Naive thymus-derived CD4-positive, alpha-beta T cell (primary cell): ENCODE measurements at places on chromosomes 7 and 10. TPM values are rescaled to one million over a fixed set of nuclear protein-coding genes. Genes with fewer than 3 reads are reported as not detected.

- no peak for DNase-seq
Measured at GRCh38 chr7:151862606-151863381, 14.1 kb downstream of the PRKAG2 start.

The CFTR gene
- not detected for total RNA-seq

GRCh38 chr10:48792687-48793096, 108.0 kb downstream of the WDFY4 start:
- DNase-seq, result no peak

GRCh38 chr10:74977913-74978847, 133.3 kb upstream of the SAMD8 start:
- peak; percentile 11 for DNase-seq

The TMEM176B gene
- 2.0 TPM for total RNA-seq

The PRPS1L1 gene
- total RNA-seq, result not detected

The NUTM2E gene
- 0.89 TPM for total RNA-seq

- no peak for DNase-seq
Measured at GRCh38 chr7:32164341-32164996, 94.3 kb upstream of the PDE1C start.

- DNase-seq, result no peak
Measured at GRCh38 chr7:79504607-79505389, 51.3 kb upstream of the MAGI2 start.

The ENTPD7 gene
- 2.5 TPM for total RNA-seq

- no peak for DNase-seq
Measured at GRCh38 chr7:141366091-141366621, 185.1 kb upstream of the AGK start.

DNA sequence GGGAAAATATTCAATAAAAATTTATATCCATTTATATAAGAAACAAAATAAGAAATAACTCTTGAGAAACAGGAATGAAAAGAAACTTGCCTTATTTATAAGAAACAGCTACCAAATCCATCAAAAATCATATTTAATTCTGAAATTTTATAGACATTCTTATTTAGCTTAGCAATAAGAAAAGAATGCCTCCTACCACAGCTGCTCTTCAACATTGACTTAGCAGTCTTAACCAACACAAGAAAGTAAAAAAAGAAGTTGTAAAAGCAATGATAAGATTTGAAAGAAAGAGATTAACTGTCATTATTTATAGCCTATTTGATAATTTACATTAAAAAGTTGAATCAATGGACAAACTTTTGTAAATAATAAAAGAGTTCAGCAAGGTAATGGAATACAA, 212.8 kb downstream of the ZNF365 start:
- no peak for DNase-seq

GRCh38 chr7:27116031-27116961, 13.8 kb upstream of the HOXA2 start:
- no peak for DNase-seq

- DNase-seq, result no peak
Measured at GRCh38 chr7:49790209-49790608, 16.8 kb downstream of the VWC2 start.

DNA sequence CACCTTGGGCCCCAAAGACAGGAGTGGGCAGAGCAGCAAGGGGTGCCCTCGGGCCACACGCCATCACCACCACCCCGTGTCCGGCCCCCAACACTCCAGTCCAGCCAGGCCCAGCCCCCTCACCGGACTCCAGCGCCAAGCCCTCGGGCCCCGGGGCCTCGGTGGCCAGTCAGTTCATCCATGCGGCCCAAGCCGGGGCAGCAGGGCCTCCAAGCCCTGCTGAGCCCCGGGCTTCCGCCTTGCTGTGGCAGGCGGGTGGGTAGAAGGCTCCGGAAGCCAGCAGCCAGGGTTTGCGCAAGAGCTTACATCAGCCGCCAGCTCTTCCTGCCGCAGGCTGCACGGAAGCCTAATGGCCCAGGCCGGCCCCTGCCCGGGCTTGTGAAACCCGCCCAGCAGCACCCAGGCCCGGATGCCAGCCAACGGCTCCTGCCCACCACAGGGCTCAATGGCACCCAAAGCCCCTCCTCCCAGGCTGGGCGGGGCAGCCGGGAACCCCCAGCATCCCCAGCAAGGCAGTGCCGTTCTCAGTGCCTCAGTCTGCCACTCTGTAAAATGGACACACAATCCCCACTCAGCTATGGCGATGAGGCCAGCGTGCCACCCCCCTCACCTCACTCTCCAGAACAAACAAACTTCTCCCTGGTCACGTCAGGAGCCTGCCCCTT, 26.5 kb downstream of the TNRC18 start:
- peak; percentile 89 for DNase-seq

The CPVL gene
- total RNA-seq, result 12.2 TPM

GRCh38 chr7:2336626-2337299, 17.9 kb upstream of the EIF3B start:
- no peak for DNase-seq

DNA sequence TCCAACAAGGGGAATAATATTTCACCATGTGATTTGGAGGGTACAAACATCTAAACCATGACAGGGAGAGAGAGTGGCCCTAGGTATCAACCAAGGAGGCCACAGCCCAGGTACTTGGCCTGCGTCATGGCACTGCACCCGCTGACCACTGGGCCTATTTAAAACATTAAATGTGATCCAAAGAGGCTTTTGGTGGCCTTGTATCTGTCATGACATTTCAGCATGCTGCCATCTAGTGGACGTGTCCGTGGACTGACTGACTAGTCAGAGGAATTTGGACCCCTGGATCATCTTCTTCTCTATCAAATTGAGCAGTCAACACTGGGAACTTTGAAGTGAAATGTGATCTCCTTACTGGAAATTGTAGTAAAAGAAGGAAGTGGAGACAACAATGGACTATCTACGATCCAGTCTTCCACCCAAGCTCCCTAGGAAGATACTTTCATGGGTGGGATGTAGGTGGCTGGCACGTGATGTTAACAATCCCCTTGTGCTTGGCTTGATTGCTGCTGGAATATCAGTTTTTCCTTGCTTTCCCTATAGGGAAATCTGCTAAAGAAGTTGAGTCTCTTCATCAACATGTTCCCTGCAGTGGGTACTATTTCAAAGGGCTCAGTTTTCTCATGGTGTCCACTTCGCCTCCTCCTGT, 24.6 kb upstream of the ITGA8 start:
- DNase-seq, result no peak

The CPXM2 gene
- total RNA-seq, result not detected

The OIT3 gene
- not detected for total RNA-seq

The TBX20 gene
- total RNA-seq, result not detected

GRCh38 chr7:30898411-30898810, 13.2 kb upstream of the AQP1 start:
- no peak for DNase-seq

GRCh38 chr7:102094316-102094650, 192.4 kb upstream of the SH2B2 start:
- no peak for DNase-seq

- DNase-seq, result no peak
Measured at GRCh38 chr7:21059069-21059468, 272.4 kb upstream of the SP8 start.

The CNNM1 gene
- total RNA-seq, result 0.24 TPM

The OR9A2 gene
- total RNA-seq, result not detected

- DNase-seq, result no peak
Measured at GRCh38 chr7:93551063-93551895, 23.2 kb downstream of the CALCR start.

The OPN4 gene
- total RNA-seq, result not detected in 2 replicates

The NUPR2 gene
- total RNA-seq, result not detected

- no peak for DNase-seq
Measured at GRCh38 chr10:53122281-53122680, 349.7 kb upstream of the MBL2 start.

DNA sequence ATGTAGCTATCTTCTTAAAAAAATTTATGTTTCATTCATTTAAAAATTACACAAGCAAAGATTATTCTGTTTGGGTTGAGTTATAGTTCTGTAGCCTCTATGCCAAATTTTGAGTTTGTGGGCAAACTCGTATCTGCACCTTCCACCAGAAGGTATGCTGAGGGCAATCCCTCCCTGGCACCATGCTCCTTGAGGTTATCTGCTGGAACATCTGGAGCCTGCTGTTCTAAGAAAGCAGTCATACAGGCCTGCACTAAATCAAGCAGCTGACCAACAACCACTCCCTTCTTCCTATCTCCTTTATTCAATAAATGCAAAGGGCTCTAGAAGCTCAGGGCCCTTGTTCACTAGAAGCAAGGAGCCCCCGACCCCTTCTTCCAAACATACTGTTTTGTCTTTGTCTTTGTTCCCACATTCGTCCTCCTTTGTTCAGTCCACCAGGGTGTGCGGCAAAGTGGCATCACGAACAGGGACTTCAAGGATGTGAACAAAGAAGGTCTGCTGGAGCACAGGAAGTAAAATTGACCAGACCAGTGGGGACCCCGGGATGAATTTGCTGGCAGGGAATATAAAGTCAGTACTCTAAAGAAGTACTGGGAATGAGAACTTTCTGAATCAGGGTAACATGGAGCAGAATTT, 36.4 kb downstream of the OR13A1 start:
- no peak for DNase-seq

GRCh38 chr10:12984165-12984747, 17.3 kb downstream of the CCDC3 start:
- no peak for DNase-seq

- DNase-seq, result no peak
Measured at GRCh38 chr10:102246261-102246660, 929 bp downstream of the GBF1 start.

The FGFBP3 gene
- total RNA-seq, result 1.5 and 1.9 TPM in 2 replicates
